Activated T-helper 17 cell treated with anti-CD3 and anti-CD28 coated beads, Interleukin-2, amount 50 U/mL, for 72 hours (primary cell): ENCODE measurements at places on chromosomes 1 and 21. TPM values are rescaled to one million over a fixed set of nuclear protein-coding genes. Genes with fewer than 3 reads are reported as not detected.

- no peak for ATAC-seq
Observed at GRCh38 chr1:207006914-207007313, 25.6 kb downstream of the C1orf116 start.

GRCh38 chr1:181126289-181126688 is 37.8 kb downstream of the IER5 start:
- no peak for ATAC-seq

DNA sequence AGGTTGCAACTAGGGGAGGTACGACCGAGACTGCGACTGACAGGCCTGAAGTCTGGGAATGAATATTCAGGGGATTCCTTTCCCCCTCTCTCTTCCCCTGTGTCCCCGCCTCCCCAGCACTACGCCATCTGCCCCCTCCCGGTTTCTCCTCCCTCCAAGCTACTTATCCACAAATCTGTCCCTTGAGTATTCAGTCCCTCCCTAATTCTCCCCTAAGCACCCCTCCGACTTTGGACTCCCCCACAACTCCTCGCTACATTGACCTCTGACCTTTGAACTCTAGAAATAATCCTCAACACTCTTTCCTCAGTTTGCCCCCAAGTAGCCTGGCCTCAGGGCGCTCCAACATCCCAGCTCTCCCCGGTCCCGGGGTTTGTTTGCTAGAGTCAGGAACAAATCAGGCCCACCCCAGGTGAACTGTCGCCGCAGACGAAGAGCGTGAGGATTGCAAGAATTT is 393 bp downstream of the LYSMD1 start:
- ATAC-seq, result peak; percentile 1

GRCh38 chr1:175220853-175221556 is 28.4 kb upstream of the KIAA0040 start:
- no peak for ATAC-seq

GRCh38 chr1:2259668-2260402 is 31.7 kb downstream of the SKI start:
- ATAC-seq, result no peak

The THEM5 gene
- not detected for total RNA-seq

- no peak for ATAC-seq
Observed at GRCh38 chr1:228177721-228178710, 12.4 kb downstream of the IBA57 start.

DNA sequence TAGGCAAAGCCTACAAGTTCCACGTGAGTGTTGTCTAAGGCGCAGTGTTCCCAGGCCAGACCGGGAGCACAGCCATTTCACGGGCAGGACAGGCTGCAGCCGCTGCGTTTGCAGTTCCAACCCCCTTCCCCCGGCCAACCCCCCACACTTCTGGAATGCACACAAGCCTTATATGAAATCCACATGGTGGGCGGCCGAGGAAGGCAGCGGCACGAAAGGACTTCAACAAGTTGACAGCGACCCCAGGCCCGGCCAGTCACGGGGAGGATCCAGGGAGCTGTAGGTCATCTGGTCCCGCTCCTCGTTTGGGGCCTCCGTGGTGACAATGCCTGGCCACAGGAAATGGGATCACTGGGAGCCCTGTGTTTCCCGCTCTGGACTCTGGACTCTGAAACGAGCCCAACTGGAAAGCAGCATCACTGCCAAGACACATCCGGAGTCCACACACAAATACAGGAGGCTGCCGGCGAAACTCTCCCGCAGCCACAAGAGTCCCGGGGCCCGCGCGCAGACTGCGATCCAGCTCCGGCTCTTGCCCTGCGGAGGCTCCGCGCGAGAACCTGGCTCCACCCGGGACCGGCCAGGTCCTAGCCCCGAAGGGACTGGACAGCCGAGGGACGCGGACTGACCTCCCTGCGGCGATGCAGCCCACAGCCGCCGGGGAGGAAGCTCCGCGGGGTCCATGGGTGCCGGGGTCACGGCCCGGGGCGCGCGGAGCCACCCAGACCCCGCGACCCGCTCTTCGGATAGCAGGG is 794 bp downstream of the NID1 start:
- peak; percentile 18 for ATAC-seq

The DNAH14 gene
- total RNA-seq, result 2.2 TPM

DNA sequence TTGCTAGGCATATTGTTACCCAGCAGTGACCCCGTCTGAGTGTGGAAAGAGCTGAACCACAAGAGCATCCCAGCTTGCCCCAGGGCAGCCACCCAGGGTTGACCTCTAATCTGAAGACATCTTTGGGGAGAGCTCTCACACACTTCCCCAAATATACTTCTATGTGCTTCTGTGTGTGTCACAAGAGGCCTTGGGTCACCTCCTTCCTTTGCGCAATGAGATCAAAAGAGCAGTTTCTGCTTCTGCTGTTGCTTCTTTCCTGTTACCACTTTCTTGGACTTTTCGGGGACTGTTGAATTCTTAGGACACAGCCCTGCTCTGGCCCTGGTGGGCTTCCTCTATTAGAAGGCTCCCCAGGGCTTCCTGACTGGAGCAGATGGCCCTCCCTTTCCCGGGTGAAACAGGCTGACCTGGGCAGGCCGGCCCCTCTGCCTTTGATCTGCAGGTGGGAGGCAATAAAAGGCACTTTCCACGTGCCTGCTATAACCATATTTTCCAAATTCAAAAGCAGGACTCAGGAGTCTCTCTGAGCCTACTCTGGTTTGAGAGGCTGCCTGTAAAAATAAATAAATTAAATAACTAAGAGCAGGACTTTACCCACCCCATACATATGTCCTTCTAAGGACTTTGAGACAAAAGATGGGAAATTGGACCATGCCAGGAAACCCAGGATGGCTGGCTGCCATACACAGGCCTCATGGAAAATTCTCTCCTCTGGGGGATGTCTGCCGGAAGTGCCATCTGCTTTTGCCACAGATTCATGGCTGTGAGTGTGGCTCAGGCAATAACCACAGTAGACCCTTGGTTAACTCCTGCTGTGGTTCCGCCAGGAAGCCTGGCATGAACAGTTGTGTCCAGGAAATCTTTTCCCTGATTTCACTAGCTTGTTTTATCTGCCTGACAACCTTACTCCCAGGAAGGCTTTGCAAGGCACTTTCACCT is 28.3 kb upstream of the RCSD1 start:
- ATAC-seq, result peak; percentile 23

The FH gene
- 29.2 TPM for total RNA-seq

DNA sequence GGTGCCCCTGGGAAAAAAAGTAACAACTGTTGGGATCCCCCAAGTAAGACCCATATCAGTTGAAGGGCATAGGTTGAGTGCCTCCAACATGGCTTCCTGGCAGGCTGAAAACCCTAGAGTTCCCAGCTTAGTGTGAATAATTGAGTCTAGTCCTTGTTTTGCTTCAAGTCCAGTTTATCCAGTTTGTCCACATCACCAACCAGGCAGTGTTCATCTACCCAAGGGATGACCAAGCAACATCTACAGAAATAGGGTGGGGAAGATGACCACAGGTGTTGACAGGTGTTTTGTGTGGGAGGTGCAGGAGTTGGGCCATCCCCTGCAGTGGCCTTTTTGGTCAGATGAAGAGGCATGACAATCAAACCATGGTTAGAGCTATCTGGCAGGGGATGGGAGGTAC is 54.3 kb upstream of the ERO1B start:
- ATAC-seq, result no peak

The TMEM82 gene
- not detected for total RNA-seq

GRCh38 chr1:28887835-28888682 is 26.3 kb upstream of the EPB41 start:
- no peak for ATAC-seq

DNA sequence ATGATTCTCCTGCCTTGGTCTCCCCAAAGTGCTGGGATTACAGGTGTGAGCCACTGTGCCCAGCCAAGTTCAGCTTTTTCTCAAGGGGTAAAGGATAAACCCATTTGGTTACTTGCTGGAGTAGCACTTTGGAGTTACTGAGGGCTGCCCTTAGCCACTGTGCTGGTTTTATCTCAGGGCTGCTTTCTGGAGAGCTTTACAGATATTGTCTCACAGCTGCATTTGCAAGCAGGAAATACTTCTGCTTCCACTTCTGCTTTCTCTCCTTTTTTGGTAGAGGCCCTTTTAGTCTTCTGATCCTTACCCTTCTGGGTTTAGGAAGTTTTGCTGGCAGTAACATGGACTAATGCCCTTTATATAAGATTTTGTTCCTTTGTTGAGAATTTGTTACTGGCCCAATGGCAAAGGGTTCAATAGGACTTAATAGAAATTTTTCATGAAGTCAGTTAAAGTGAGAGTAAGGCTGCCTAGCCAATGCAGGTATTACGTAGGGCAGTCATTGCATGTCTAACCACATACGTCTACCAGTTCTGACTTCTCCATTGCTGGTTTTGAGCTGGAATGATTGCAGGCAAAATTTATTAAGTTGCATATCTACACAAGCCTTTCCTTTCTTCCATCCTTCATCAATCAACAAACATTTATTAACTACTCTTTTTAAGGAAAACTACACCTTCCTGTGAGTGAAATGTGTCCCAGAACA is 24.4 kb downstream of the CAP1 start:
- no peak for ATAC-seq

The NID1 gene
- 0.09 TPM for total RNA-seq

- no peak for ATAC-seq
Observed at GRCh38 chr1:229230140-229230892, 40.6 kb upstream of the RAB4A start.

- no peak for ATAC-seq
Observed at GRCh38 chr1:156896490-156897033, 3.0 kb downstream of the PEAR1 start.

The GBP6 gene
- 0.58 TPM for total RNA-seq

GRCh38 chr21:44601596-44602462 is 1.4 kb downstream of the KRTAP10-7 start:
- ATAC-seq, result no peak

DNA sequence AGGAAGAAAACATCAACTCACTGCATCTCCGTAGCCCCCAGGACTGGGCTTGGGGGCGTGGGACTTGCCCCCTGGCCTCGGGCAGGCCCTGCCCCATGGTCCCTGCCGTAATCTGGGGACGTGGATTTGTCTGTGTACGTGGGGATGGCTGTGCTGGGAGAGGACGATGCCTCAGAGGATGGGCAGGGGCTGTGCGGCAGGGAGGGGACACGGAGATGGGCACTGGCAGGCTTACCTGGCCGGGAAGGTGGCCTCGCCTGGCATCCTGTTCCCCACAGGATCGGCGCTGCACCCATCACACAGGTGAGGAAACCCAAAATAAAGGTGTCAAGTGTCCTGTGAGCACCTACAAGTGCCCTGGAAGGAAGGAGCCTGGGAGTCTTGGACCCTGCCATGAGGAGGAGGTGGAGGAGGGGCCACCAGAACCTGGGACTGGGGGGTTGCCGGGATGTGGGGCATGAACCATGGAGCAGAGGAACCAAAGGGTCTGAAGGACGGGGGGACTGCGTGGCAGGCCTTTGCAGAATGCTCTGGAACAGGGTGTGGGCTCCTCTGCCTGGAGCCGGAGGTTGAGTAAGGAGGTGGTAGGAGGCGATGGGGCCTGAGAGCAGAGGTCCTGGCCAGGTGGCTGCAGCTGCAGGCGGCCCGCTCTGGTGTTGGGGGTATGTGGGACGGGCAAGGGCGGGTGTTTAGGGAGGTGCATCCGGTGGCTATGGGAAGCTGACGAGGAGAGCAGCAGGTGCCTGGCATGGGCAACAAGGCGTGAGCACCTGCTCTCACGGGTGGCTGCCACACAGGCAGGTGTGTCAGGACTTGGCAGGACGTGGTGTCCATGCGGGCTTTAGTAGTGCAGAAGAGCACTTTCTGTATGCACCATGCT is 27.8 kb upstream of the LRRC3 start:
- ATAC-seq, result no peak

GRCh38 chr1:1678581-1679380 is 13.8 kb downstream of the SLC35E2B start:
- ATAC-seq, result peak; percentile 60

- no peak for ATAC-seq
Observed at GRCh38 chr1:30601316-30602085, 121.9 kb downstream of the MATN1 start.

GRCh38 chr1:180188091-180188506 is 33.4 kb downstream of the QSOX1 start:
- ATAC-seq, result no peak

- no peak for ATAC-seq
Observed at GRCh38 chr21:14870853-14871149, 194.0 kb downstream of the NRIP1 start.

The TRIM17 gene
- 1.7 TPM for total RNA-seq

DNA sequence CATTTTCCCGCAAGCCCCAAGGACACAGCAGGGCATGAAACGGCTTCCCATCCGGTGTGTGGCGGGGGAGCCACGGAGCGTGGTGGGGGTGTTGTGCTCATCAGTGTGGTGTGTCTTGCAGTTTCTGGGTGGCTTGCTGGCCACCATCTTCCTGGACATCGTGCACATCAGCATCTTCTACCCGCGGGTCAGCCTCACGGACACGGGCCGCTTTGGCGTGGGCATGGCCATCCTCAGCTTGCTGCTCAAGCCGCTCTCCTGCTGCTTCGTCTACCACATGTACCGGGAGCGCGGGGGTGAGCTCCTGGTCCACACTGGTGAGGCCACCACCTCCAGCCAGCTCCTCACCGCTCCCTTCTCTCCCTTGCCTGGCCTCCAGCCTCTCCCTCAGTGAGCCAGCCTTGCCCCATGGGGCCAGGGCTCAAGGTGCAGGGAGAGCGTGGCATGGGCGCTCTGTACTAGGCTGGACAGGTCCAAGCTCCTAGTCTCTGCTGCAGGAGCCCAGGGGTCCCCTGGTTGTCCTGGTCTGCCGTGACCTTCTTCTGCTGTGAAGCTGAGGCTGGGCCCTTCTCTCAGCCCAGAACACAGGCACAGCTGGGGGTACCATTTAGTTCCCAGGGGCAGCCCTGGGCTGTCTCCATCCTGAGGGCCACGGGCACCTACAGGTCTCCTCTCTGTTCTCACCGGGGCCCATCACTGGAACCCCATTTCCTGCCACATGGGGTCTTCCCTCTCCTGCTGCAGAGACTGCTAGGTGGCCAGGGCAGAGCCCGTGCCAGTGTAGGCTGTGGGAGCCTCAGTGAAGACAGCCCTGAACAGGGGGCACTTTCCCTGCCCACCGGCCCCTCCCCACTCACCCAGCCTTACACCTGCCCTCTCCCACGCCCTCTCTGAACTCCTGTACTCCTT is 12.6 kb downstream of the AGTRAP start:
- ATAC-seq, result no peak

- ATAC-seq, result no peak
Observed at GRCh38 chr1:94922761-94923331, 4.1 kb downstream of the CNN3 start.

DNA sequence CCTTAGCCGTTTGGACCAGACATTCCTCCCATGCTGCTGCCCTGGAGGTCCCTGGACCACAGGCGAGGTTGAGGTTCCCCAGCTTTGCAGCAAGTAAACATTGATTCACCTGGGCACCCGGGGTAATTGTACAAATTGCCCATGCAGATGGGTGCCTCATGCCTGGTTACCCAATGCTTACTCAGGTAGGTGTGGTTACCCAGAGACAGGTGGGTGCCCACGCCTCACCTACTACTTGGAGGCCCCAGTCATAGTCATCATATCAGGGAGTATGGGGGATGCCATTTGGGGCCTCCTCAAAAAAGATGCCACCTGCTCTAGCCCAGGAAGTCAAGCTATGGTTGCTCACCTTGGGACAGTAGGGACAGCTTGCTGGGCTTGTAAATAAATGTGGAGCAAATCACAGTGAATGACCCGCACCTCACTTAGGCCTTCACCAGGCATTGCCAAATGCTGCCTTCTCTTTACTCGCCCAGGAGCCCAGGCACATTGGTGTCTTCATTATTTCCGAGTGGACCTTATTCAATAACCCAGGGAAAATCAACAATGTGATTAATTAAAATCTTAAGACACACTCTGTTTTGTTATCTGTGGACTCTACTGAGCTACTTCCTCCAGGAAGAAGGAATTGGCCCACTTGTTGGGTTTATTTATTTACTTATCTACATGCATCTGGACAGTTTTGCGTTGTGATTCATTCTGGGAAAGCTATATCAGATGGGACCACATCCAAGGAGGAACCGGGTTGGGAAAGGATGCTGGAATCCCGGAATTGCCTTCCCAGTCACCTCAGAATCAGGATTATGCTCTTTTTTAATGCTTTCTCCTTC is 35.6 kb upstream of the GRHL3 start:
- ATAC-seq, result no peak

The CAMK1G gene
- 0.21 TPM for total RNA-seq
